ENCODE measurements at places on chromosomes 3 and 15.

- DNase-seq: no peak
These were observed 2.5 kb downstream of the KLHL25 start for GRCh38 chr15:85792102-85792731.

- DNase-seq: no peak
These were observed 467.0 kb downstream of the FGF12 start for GRCh38 chr3:192260116-192261010.

DNA sequence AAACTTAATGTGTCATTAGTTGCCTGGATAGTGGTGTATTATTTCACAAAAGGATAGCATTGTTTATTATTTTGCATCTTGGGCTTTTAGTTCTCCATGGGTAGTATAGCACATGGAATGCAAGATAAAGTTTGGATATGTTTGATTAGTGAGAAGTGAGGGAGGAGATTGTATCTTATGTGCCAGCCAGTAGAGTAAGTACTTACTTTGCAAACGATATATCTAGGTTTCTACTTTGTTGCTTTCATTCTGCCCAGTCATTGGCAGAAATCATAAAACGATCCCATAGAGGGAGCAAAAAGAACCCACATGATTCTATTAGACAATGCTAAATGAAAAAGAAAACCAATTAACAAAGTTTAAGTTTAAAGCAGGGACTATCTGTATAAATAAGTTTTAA is 105.3 kb downstream of the RARB start:
- DNase-seq: no peak

- no peak for DNase-seq
These were observed at the start of gene ACTRT3 for GRCh38 chr3:169769287-169770181. Gene ACTRT3, minus strand, starts transcription at chr3:169769561. Its CDS starts 41 bp downstream, at chr3:169769520.

- DNase-seq: no peak
These were observed 84.9 kb upstream of the TBL1XR1 start for GRCh38 chr3:177282119-177282655.

DNA sequence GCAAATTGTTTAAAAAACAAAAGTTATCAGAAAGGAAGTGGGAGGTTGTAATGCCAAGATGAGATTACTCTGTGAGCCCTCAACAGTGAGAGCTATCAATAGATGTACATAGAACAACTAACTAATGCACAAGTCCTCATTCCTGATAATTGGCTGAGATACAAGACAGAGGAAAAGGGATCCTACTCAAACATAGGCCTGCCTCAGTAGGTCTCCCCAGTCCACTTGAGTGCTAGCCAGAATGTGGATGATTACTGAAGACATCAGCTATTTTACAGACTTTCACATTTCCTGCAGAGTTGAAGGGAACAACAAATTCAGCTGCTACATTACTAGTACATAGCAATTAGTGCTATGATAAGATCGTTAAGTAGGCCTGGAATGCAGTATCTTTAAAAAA is 981.9 kb downstream of the TUSC7 start:
- no peak for DNase-seq

DNA sequence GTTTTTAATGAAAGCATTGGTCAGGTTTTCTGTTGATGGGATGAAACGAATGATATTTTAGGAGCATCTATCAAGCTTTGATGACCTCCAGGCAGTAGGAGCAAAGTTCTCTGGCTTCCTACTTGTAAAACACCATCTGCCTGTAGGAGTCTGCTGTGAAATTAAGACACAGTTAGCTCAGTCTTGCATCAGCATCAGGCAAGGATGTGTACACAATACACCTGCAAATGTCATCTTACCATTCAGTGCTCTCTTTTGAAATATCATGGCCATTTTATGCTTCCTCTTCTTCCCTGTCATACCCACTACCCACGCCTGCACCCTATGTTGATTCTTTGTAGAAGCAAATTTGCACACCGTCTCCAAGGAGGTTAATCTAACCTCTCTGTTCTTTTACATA is 38.2 kb downstream of the B3GALNT1 start:
- no peak for DNase-seq

DNA sequence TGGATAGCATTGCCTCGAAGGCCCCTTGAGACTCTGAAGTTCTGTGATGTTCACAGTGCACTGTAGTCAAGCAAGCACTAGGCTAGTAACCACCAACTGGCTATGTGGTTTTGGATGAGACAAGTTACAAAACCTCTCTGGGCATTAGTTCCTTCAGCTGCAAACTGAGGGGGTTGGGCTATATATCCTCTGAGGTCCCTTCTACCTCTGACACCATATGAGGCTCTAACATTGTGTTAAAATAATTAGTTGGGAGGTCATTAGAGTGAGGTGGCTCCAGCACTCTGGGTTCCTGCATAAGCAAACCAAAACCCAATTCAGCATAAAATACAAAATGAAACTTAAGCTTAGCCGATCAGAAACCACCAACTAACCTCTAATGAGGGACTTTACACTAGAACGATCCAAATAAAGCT is 209.5 kb upstream of the LRRN1 start:
- no peak for DNase-seq

DNA sequence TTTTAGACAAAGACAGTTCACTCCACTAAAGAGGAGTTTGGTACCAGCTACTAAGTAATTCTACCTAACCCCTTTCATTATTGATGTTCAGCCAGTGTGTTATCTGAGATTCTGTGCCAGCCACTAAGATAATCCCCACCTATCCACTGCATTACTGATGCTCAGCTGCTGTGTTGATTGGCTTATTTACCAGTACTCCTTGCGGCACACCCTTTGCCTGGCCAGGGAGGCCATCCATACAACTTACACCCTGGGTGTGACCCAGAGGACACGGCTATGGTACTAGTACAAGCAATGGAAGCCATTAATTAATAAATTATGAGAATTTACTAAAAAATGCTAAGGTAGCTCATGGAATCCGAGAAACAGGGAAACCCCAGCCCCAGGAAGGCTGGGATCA is 290.7 kb upstream of the CTNNB1 start:
- no peak for DNase-seq

- no peak for DNase-seq
These were observed 26.2 kb upstream of the COMMD4 start for GRCh38 chr15:75309711-75310110.

- DNase-seq: no peak
These were observed 136.1 kb downstream of the CHL1 start for GRCh38 chr3:332701-333100.

- peak; percentile 87 for DNase-seq
These were observed 23.6 kb downstream of the PTX3 start for GRCh38 chr3:157460253-157460652.

DNA sequence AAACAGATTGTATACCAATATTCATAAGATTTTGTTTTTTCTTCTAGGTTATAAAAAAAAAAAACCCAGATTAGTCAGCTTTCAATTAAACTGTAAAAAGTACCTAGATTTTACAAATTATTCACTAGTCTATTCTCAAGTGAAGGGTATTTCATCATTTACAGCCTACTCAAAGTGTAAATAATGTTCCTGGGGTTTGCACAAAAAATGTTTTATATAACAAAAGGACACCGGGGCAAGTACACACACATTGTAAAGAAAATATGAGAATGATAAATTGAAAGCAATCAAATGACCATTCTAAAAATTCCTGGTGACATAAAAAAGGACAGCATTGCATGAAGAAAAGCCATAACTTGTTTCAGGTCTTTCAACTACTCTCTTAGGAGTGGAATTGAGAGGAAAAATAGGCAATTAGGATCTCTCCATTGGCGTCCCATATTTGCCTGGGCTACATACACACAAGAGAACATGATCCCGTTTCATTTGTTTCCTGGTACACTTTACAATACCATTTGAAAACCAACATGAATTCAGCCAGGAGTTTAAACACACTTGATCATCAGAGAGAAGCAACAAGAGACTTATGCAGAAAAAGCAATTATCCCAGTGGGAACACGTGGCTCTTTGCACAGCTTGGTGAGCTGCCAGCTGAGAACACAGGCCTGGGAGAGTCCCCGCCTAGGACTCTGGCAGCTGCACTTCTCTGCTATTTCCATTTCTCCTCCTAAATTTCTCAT is 1039.2 kb downstream of the ROBO1 start:
- peak; percentile 35 for DNase-seq

DNA sequence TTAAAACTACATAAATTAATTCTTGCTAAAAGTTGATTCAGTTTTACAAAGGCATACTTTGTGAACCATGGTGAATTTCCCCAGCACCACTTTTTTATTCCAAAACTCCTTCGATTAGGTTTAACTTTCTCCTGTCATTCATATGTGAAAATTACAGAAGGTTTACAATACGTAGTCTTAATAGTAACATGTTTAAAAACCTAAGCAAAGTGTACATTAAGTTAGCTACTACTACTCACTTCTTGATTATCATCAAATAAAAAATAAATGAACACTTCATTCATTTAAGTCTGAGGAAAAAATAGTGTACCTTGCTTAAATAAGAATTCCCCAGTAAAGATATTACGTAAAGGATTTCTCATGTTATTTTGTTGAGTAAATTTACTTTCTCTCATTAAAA is 38.6 kb downstream of the DCUN1D1 start:
- DNase-seq: no peak

- no peak for DNase-seq
These were observed 414.5 kb upstream of the MCTP2 start for GRCh38 chr15:93816815-93817214.

DNA sequence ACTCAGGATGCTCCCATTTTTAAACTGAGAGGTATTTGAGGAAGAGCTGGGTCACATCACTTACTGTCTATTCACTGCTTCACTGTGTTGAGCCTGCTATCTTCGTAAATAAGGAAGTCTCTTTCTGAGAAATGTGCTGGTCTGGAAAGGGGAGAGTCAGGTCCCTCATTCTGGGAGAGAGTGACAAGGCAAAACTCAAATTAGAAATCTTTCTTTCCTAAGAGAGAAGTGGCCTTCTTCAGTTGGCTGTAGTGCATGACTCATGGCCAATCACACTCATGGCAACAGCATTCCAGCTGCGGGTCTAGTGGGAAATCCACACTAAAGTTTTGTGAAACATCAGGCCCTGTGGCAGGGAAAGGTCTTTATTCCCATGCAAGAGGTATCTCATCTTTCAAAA is 11.5 kb upstream of the TIMP4 start:
- DNase-seq: no peak

DNA sequence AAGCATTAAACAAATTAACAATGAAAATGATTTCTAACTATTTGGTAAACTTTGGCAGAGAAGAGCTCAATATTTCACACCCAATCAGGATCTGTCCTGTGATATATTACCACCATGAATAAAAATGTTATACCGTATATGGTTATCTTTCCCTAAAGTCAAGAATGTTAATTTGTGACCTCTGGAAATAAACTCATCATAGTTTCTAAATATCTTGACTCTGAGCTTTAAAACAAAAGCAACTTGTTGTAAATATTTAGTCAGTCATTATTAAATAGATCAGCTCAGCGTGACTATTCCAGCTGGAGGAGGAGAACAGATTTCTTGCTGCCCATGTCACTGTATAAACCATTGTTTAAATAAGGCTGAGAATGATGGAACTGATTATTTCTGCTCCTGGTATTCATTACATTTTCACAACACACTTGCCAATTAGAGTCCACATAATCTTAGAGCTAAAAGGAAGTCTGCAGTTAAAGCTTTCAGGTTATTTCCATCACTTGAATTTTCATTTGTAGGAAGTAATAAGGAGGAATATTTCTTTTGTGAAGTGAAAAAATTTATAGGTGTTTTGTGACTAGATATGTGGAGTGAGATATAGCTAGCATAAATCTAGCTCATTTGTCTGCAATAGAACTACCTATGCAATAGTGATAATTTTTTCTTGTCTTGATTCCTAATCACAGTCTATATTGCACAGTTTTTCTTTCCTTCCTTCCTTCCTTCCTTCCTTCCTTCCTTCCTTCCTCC is 106.5 kb upstream of the P2RY1 start:
- DNase-seq: peak; percentile 10

DNA sequence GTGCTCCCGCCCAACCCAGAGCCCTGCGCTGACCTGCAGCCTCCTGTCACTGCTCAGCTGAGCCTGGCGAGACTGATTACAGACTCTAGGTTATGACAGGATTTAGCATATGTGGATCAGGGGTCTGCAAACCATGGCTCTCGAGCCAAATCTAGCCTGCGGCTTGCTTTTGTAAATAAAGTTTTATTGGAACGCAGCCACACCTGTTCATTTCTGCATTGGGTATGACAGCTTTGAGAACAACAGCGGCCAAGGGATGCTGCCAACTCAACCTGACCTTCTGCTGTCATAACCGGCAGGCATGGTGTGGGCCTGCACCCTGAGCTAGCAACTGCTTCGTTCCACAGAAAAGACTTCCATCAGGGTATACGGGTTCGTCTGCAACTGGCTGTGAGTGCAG is 50.5 kb upstream of the IQSEC1 start:
- DNase-seq: no peak

DNA sequence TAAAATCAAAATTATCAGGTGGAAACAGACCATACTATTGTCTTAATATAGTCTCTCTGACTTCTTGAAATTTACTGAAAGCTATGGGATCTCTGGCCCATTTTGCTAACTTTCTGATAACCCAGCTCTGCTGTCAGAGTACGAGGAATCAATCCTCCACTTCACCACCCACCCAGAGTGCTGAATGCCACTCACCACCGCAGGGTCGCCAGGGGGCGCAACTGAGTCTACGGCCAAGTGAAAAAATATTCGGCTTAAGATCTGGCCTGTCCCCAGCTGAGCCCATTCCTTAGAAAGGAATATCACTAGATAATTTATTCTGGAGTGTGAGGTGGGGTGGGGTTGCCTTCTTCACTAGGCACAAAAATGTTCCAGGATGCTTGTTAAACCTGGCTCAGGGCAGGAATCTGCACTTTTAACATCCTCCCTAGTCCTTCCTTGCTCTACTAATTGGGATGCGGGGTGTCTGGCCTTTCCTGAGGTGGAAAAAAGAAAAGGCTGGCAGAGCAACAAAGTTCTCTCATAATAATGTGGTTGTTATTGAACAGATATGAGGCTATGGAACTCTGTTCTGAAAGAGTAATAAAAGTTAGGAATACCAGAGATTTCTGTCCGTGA is 520.6 kb downstream of the MFSD1 start:
- DNase-seq: peak; percentile 1

DNA sequence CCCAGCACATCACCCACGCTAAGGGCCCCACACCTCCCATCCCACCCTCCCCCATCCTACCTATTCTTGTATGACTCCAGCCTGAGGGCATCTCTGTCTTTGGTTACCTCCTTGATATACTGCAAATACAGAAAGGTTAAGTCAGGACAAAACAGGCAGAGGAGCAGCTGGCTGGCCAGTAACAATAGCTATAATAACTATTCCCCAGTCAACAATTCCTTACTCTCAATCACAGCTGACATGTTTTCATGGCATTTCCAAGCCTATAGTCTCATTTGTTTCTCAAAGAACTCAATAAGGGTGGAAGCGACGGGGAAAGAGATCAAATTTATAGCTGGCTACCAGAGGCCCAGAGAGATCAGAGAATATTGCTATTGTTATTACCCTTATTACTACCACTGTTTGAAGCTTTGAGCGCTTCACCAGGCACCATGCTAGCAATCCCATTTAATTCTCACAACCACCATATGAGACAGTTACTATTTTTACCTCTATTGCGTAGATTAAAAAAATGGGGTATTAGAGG is 93.0 kb upstream of the C2CD4B start:
- DNase-seq: no peak

DNA sequence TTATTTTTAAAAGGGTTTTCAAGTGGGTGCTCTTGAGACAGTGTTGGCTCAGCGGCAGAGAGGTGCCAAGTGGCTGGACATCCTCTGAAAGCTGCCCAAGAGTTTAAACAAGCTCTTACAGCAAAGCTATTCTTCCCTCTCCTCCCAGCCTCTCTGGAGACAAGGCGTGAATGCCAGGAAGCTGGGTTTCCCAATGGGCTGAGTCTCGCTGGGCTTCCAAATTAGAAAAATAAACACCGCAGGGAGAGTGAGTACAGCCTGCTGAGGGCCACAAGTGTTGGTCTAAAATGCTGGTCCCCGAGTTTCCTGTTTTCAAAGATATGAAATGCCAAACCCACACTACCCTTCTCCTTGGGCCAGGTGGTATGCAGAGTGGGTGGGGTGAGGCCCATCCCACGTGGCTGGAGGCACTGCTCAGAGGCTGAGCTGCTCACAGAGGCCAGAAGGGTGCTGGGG is 36.4 kb downstream of the ZDHHC3 start:
- DNase-seq: no peak

Data from fibroblast of skin of left quadriceps (primary cell).